ENCODE measurements at places on chromosomes 2 and 18.
A peak's percentile ranks its signal among the peaks of the same experiment; 100 is the strongest.

- H3K27me3 ChIP-seq: no peaks in the 10 kb centered on the region
- no peak overlapping the region for H3K27ac ChIP-seq
Observed at GRCh38 chr2:200159829-200160781, 146.4 kb upstream of the SPATS2L start.

GRCh38 chr2:72166279-72166678 lies 18.6 kb upstream of the CYP26B1 start:
- no peaks in the 10 kb centered on the region for H3K36me3 ChIP-seq
- no peaks in the 10 kb centered on the region for H3K4me1 ChIP-seq
- no peak for DNase-seq
- no peak overlapping the region for H3K27ac ChIP-seq
- no peak overlapping the region for H3K4me3 ChIP-seq

DNA sequence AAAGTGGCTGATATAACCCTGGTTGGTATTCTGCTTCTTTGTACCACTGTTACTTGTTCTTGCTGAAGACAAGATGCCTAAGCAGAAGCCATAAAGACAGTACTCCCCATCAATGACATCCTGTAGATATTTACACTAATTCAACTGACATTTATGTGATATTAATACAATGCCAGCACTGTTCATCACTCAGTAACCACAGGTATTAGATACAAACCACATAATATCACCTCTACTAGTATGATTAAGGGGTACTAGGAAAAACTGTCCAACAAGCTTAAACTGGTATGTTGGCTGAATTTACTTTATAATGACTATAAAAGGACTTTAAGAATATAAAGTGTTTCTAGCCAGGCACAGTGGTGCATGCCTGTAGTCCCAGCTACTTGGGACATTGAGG lies 65.8 kb downstream of the RTN4 start:
- peaks cover 5% of the 10 kb centered on the region for H3K36me3 ChIP-seq
- H3K27me3 ChIP-seq: no peaks in the 10 kb centered on the region
- peaks cover 14% of the 10 kb centered on the region for H3K4me1 ChIP-seq
- DNase-seq: no peak

- no peak overlapping the region for H3K27ac ChIP-seq
- H3K27me3 ChIP-seq: no peaks in the 10 kb centered on the region
- H3K36me3 ChIP-seq: no peaks in the 10 kb centered on the region
- DNase-seq: no peak
- no peak overlapping the region for H3K4me3 ChIP-seq
Observed at GRCh38 chr18:69982417-69982816, 34.7 kb upstream of the CD226 start.

- no peak for DNase-seq
- no peaks in the 10 kb centered on the region for H3K36me3 ChIP-seq
- no peak overlapping the region for H3K4me3 ChIP-seq
- no peaks in the 10 kb centered on the region for H3K4me1 ChIP-seq
- H3K27ac ChIP-seq: no peak overlapping the region
Observed at GRCh38 chr2:58140508-58141072, 94.0 kb downstream of the VRK2 start.

GRCh38 chr18:31857526-31858106 lies 85.3 kb downstream of the TRAPPC8 start:
- no peak overlapping the region for H3K4me3 ChIP-seq
- no peaks in the 10 kb centered on the region for H3K4me1 ChIP-seq
- no peak for DNase-seq
- H3K27ac ChIP-seq: no peak overlapping the region
- peaks cover 18% of the 10 kb centered on the region for H3K36me3 ChIP-seq
- no peaks in the 10 kb centered on the region for H3K27me3 ChIP-seq

GRCh38 chr2:174729797-174730697 lies 34.2 kb downstream of the CHRNA1 start:
- H3K27me3 ChIP-seq: peaks cover 5% of the 10 kb centered on the region
- peak overlapping the region; percentile 68 for H3K4me3 ChIP-seq
- DNase-seq: peak; percentile 60
- peaks cover 7% of the 10 kb centered on the region for H3K4me1 ChIP-seq

- no peaks in the 10 kb centered on the region for H3K4me1 ChIP-seq
- no peak overlapping the region for H3K4me3 ChIP-seq
- DNase-seq: no peak
Observed at GRCh38 chr18:40152859-40153258, 1802.2 kb upstream of the PIK3C3 start.

DNA sequence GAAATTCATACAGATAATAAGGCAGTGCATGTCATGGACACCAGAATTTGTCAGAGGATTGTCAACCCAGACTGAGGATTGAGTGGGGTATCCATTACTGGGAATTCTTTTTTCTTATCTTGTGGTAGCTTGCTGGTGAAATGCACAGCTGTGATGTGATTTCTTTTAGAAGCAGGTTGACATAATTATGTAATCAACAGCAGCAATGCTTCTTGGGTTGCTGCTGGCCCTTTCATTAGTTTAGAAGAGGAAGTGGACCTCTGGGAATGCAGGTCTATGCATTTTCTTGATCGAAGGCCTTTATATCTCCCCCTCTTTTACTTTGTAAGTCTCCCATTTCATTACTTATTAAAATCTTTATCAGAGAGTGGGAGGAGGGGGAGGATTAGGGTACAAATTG lies 319.9 kb downstream of the AGPS start:
- no peak for DNase-seq
- H3K27me3 ChIP-seq: no peaks in the 10 kb centered on the region
- H3K4me3 ChIP-seq: no peak overlapping the region
- no peaks in the 10 kb centered on the region for H3K4me1 ChIP-seq

GRCh38 chr2:71102981-71103681 lies 26.9 kb downstream of the MCEE start:
- no peaks in the 10 kb centered on the region for H3K36me3 ChIP-seq
- H3K4me1 ChIP-seq: no peaks in the 10 kb centered on the region
- no peak for DNase-seq
- H3K27me3 ChIP-seq: no peaks in the 10 kb centered on the region
- no peak overlapping the region for H3K27ac ChIP-seq
- H3K4me3 ChIP-seq: no peak overlapping the region

GRCh38 chr18:54140641-54141040 lies 83.8 kb downstream of the MBD2 start:
- no peaks in the 10 kb centered on the region for H3K4me1 ChIP-seq
- H3K4me3 ChIP-seq: no peak overlapping the region
- no peak overlapping the region for H3K27ac ChIP-seq

GRCh38 chr2:136291871-136292270 lies 173.9 kb upstream of the CXCR4 start:
- no peak overlapping the region for H3K4me3 ChIP-seq
- H3K4me1 ChIP-seq: no peaks in the 10 kb centered on the region
- H3K27ac ChIP-seq: no peak overlapping the region
- DNase-seq: no peak
- no peaks in the 10 kb centered on the region for H3K36me3 ChIP-seq
